ENCODE measurements at places on chromosomes 3 and 15. TPM values are rescaled to one million over a fixed set of nuclear protein-coding genes. Genes with fewer than 3 reads are reported as not detected.
A peak's percentile ranks its signal among the peaks of the same experiment; 100 is the strongest.

- DNase-seq: no peak
These were observed 127.4 kb upstream of the MLF1 start for GRCh38 chr3:158443632-158444031.

GRCh38 chr15:71804226-71804625 is 6.1 kb upstream of the NR2E3 start:
- no peak for DNase-seq

DNA sequence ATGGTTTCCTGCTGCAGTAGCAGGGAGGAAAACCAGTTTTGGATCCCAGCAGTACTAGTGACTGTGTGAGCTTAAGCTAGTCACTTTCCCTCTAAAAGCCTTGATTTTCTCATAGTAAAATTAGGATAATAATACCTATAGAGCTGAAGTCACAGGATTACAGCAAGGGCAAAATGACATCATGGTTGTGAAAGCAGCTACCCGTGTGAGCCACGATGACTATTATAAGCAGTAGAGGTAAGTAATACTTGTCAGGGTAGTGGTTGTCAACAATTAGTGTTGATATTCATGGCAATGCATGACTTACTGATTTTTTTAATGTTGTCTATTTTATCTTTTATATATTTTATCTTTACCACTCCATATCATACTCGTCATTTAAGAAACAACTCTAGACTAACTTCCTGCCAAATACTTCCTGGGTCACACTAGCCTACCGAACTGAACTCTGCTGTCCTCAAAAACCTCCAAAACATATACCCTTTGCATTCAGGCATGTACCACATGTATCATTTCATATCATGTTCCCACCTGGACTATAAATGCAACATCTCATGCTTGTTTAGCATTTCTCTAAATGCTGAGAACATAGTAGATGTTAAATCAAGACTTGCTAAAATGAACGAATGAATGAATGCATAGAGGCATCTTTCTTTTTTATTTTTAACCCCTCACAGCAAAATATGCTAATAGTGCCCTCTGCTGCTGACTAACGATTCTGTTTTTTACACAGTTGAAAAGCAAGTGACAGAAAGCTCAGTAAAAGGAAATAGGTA is 172.6 kb downstream of the P3H2 start:
- DNase-seq: peak; percentile 57

Gene PSMD2
- 423 TPM for total RNA-seq

DNA sequence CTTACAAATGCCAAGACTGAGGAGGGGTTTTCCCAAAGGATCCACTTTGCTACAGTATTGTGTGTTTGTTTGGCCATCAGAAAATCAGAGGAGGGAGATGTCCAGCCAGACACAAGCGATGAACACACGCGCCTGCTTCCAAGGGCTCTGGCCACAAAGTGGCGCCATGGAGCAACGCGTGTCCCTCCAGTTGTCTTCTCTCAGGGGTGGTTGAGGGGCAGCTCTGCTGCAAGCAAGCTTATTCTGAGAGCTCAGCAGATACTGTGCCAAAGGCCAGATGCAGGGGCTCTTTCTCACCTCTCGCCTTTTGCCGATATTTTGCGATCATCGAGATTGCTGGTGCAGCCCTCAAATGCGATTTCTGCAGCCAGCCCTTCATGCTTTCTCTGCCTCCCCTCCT is 88.9 kb upstream of the OSBPL11 start:
- no peak for DNase-seq

- no peak for DNase-seq
These were observed 37.8 kb upstream of the ANPEP start for GRCh38 chr15:89852342-89852995.

DNA sequence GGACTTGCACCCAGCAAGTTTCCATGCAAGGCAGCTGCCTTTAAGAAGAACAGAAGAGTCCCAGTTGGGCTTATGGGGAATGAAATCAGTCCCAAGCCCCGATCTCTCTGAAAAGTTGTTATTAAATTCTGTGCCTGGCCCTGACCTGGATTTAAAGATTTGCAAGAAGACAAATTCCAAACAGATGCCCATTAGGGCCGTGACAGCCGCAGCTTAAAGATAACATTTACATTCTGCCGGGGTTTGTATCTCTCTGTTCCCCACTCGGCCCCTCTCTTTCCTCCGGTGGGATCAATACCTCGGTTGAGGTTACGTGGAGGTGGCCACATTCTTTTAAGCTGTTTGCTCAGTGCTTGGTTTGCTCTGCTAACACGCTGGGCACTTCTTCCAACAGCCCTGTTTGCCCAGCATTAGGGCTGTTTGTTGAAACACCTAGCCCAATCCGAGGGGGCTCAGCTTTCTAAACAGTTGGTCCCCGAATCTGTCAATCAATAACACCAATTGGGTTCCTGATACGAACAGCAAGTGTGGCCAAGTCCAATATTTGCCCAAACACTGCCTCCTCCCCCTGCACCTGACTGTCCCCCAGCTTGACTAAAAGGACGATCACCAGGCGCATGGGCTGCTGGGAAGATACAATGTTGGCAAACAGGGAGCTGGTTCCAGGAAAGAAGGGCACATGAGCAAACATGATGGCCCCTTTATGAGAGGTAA is 108.6 kb downstream of the RPLP1 start:
- no peak for DNase-seq

DNA sequence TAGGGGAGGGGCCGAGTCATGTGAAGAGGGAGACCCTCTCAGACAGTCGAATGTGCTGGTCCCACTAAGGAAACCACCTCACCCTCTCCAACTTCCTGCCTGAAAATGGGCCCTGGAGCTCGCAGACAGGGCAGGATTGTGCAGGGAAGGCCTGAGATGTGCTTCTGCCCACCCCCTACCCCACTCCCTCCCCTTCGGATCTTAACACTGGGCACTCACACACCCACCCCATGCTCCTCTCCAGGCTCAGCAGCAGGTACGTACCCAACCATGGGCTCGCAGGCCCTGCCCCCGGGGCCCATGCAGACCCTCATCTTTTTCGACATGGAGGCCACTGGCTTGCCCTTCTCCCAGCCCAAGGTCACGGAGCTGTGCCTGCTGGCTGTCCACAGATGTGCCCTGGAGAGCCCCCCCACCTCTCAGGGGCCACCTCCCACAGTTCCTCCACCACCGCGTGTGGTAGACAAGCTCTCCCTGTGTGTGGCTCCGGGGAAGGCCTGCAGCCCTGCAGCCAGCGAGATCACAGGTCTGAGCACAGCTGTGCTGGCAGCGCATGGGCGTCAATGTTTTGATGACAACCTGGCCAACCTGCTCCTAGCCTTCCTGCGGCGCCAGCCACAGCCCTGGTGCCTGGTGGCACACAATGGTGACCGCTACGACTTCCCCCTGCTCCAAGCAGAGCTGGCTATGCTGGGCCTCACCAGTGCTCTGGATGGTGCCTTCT is 20.0 kb downstream of the ATRIP start:
- no peak for DNase-seq

DNA sequence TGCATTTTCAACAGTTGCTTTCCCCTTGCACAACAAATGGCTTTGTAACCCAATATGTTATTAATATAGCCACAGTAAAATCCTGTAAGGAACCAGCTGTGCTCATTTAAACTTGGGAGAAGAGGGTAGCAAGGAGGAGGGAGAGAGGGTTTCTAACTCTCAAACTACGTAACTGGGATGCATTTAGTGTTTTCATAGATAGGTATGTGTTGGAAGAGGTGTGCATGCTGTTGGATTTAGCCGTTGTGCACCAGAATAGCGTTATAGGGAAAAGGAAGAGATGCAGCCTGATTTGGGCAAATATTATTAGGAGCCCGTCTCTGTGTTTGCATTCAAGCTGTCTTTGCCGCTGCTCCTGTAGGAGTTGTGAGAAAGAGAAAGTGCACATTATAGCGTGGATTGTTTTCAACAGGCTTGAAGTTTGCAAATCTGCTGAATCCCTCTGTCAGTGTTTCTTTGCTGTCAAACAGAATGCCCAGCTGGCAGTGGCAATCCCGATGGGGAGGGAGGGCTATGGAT is 39.4 kb downstream of the ARPP21 start:
- DNase-seq: no peak

Gene NCBP2
- 94.9 TPM for total RNA-seq

GRCh38 chr3:170532573-170532972 is 53.3 kb downstream of the SLC7A14 start:
- DNase-seq: no peak

Gene CFAP161
- not detected for total RNA-seq

- DNase-seq: no peak
These were observed 6.4 kb downstream of the ASTE1 start for GRCh38 chr3:131020122-131020693.

DNA sequence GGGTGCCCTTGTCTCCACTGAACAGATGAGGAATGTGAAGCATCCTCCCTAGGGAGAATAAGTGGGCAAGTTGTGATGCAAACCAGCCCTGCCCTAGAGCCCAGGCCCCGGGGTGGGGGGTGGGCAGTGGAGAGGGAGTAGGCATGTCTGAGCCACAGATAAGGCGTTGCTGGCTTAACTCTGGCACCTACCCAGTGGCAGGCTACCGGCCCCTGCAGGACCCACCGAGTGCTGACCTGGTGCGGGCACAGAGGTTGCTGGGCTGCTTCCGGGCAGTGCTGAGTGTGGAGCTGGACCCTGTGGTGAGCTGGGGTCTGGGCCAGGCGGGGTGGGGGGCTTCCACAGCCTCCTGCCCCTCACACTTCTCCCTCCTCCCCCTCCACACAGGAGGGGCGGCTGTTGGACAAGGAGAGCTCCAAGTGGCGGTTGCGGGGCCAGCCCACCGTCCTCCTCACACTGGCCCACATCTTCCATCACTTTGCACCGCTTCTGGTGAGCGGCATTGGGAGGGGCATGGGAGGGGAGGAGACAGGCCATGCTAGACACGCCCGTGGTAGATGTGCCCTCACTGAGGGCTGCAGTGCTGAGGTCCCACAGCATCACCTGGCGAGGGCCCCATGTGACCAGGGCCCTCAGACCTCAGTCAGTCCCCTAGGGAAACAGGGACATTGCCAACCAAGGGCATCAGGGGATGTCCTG is 10.1 kb downstream of the RNF123 start:
- DNase-seq: no peak

Gene FANCD2
- total RNA-seq: 7.3 TPM

- DNase-seq: no peak
These were observed 161.8 kb upstream of the CBLB start for GRCh38 chr3:106030627-106030963.

Gene HLTF
- 37.0 TPM for total RNA-seq

Gene UBE3A
- total RNA-seq: 90.0 TPM

Gene MON1A
- 10.8 TPM for total RNA-seq

DNA sequence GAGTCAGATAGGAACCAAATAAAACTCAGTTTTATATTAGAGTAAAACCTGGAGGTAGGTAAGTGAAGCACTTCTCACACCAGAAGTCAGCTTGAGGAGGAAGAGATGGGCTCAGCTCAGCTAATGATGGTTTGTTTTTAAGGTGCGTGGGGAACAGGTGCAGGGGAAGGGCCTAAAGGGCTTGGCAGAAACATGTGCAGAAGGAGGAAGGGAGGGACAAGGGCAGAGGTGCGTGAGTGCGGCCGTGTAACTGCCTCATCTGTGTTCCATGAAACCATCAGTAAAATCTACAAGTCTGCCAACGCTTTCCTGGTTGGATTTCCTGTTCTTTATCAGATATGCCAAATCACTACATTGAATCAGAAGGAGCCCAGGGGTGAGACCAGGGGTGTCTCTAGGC is 19.9 kb downstream of the FYCO1 start:
- DNase-seq: no peak

Gene CD200R1
- not detected for total RNA-seq

Gene CPN2
- total RNA-seq: 0.05 TPM

- DNase-seq: no peak
These were observed 28.9 kb downstream of the ZXDC start for GRCh38 chr3:126446791-126447190.

Gene CCDC191
- 1.6 TPM for total RNA-seq

- no peak for DNase-seq
These were observed 102.1 kb upstream of the PEX5L start for GRCh38 chr3:180138871-180139270.

DNA sequence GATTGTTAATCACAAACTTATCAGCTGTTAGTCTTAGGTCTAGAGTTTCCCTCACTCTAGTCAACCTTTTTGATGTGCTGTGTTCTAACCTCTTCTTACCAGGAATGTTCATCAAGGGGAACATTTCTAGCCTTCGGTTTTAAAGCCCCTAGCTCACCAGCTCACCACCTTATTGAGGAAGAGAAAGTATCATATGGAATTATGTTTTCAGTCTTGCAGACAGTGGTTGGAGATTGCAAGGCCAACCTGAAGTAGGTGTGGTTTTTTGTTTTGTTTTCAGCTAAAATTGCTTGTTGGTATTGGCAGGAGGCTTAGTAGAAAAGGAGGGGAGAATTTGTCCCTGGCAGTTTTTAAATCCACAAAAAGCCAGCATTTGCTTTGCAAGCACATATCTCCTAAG is 48.4 kb upstream of the CCDC80 start:
- no peak for DNase-seq

GRCh38 chr3:68447885-68448284 is 484.5 kb downstream of the TAFA4 start:
- DNase-seq: no peak

GRCh38 chr3:126816298-126816697 is 112.3 kb downstream of the CHCHD6 start:
- no peak for DNase-seq

Gene HPS3
- total RNA-seq: 45.5 TPM

- peak; percentile 22 for DNase-seq
These were observed 48.9 kb downstream of the LRRFIP2 start for GRCh38 chr3:37125195-37126073.

Gene CEP70
- total RNA-seq: 136 TPM

Gene EXD1
- total RNA-seq: not detected

DNA sequence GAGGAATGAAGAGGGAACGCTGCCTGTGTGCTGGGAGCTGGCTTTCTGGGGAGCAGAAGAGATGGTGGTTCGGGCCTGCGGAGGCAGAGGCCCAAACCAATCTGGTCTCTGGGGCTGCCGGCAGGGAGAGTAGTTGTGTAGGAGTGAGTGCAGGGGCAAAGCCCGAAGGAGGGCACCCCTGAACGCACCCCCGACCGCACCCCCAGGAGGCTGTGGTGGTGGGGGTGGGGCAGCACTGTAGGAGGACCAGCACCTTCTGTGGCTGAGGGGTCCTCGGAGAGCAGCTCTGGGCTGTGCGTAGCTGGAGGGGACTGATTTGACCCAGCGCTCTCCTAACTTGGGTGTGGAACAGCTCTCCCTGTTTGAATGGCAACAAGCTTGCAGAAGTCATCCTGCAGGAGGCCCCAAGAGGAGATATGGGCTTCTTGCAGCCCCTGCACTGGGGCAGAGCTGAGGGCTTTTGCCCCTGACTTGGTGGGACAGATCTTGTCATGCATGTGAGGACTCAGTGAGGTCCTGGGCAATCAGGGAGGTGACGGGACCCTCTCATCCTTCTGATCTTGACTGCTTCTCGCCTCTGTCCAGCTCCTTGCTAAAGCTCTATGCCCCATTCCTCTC is 26.1 kb downstream of the C15orf39 start:
- no peak for DNase-seq

DNA sequence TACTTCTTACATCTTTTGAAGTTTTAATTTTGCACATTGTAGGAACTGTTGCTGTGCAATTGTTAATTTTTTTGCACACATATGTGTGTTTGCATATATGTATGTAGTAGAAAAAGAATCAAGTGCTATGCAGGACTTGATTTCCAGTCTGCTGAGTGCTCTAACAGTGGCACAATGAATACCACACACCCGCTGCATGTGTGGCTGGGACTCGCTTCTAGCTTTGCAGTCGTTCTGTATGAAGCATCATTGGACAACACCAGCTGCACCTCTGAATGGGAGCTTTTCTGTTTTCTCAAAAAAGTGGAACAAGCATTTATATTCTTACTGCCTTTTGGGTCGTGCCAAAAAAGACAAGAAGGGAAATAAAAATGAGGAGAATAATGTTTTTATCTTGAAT is 564.7 kb downstream of the FOXP1 start:
- DNase-seq: no peak

Gene MEX3B
- total RNA-seq: 4.6 TPM

All from renal cortical epithelial cell (primary cell).